ENCODE measurements at places on chromosomes 2 and 18.
A peak's percentile ranks its signal among the peaks of the same experiment; 100 is the strongest.

DNA sequence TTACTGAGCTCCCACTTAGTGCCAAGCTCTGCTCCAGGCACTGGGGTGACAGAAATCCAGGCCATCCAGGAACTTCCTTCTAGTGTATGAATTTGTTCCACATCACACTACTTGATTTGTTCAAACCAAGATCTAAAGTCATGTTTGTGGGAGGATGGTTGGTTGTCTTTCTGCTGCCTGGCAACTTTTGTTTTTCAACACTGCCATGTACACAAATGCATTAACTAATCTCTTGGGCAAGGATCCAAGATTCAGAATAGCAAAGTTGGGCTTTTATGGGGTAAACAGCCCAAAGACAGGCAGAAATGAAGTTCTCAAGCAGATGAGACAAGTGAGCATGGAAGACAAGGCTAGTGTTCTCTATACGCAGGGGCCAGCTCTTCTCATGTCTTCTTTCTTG lies 53.4 kb upstream of the PROKR1 start:
- no peak for DNase-seq

DNA sequence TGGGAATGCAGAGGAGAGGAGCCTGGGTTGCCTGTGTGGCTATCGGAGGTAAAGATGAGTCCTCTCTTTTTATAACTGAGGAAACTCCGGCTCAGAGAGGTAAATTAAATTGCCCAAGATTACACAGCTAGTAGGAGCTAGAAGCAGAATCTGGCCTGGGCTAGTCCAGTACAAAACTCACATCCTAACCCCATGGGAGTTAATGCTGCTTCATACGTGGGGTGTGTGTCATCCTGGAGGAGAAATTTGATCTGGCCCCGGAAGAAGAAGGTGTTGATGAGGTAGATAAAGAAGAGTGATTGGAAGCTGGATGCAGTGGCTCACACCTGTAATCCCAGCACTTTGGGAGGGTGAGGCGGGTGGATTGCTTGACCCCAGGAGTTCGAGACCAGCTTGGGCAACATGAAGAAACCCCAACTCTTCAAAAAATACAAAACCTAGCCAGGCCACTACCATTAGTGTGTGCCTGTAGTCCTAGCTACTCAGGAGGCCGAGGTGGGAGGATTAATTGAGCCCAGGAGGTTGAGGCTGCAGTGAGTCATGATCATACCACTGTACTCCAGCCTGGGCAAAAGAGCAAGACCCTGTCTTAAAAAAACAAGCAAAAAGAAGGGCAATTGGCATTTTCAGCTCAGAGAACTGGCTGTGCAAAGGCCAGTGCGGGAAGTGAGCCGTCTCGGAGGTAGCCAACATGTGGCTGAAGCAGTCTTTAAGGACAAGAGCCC lies 33.7 kb downstream of the CTIF start:
- DNase-seq: no peak

DNA sequence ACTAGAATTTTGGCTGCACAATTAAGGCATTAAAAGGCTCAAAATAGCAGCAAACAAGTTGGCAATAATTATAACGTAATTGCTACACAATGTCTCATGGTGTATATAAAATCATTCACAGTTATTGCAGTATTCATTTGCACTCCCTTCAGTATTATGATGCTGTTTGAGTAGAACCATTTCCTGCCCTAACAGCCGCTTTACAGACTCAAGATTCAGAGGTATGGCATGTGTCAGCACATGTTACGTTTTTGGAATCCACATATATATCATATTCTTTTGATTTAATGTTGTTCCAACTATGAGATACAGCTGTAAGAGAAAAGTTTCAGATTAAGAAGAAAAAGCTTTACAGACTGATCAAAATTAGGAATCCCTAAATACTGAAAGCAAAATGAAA lies 56.3 kb upstream of the NCKAP5 start:
- DNase-seq: no peak

DNA sequence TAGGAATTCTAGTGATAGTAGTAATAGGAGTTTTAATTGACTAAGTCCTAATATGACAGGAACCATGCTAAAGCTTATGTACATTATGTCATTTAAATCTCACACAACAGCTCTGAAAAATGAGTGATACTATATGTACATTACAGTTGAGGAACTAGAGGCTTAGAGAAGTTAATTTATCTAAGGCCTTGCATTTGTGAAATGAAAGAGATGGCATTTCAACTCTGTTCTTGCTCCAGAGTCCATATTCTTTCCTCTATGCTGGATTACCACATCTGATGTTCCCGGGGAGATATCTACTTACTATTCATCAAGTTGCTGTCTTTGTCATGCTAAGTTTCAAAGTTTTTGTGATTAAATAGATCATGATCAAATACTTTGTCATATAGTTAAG lies 5.7 kb downstream of the AGPS start:
- no peak for DNase-seq

GRCh38 chr2:24749069-24749691 lies 44.0 kb downstream of the PTRHD1 start:
- no peak for DNase-seq

- no peak for DNase-seq
Observed at GRCh38 chr2:237866101-237866621, 6.7 kb downstream of the RAMP1 start.

- DNase-seq: no peak
Observed at GRCh38 chr18:43870626-43871025, 593.3 kb upstream of the SYT4 start.

DNA sequence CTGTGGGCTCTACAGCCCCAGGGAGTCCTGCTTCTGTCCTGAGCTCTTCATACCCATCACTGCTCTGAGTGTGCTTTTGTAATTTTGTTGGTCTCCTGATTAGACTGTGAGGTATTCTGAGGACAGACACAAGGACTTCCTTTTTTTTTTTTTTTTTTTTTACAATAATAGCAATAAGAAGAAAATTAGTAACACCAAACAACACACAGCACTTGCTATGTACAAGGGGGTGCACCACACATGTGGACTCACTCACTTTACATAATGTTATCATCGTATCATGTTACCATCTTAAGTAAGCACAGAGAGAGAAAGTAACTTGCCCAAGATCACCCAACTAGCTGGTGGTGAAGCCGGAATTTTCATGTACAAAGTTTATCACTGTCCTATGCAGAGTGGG lies 34.6 kb downstream of the MBP start:
- DNase-seq: no peak

DNA sequence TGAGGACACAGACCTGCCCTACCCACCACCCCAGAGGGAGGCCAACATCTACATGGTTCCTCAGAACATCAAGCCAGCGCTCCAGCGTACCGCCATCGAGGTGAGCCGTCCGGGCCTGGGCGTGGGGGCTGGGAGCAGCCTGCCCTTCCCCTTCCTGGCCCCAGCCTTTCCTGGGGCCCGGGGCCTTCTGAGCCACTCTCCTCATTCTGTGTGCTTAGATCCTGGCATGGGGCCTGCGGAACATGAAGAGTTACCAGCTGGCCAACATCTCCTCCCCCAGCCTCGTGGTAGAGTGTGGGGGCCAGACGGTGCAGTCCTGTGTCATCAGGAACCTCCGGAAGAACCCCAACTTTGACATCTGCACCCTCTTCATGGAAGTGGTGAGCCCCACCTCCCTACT lies 157.9 kb downstream of the DYSF start:
- DNase-seq: no peak

- no peak for DNase-seq
Observed at GRCh38 chr2:229591611-229592010, 122.7 kb downstream of the DNER start.

GRCh38 chr2:95526360-95527341 lies 42.1 kb upstream of the TRIM43B start:
- DNase-seq: peak; percentile 24

DNA sequence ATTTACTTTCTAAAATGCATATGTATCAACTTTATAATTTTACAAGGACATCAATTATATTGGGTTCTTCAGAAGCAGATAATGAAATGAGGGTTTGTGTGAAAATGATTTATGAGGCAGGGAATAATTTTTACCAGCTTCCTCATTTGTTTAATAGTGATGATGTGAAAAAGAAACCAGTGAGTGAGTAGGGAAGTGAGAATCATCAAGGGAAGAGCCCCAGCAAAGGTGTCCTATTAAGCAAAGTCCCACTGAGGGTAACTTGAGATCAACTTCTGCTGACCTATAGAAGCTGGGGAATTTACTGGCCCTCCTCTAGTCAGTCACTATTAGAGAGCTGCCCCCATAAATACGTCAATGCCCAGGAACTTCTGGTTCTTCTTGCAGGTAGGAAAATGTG lies 266.8 kb upstream of the LYPD1 start:
- no peak for DNase-seq

GRCh38 chr18:79948719-79949411 lies 2.6 kb downstream of the SLC66A2 start:
- no peak for DNase-seq

- DNase-seq: no peak
Observed at GRCh38 chr2:25306777-25307368, 34.9 kb downstream of the DNMT3A start.

DNA sequence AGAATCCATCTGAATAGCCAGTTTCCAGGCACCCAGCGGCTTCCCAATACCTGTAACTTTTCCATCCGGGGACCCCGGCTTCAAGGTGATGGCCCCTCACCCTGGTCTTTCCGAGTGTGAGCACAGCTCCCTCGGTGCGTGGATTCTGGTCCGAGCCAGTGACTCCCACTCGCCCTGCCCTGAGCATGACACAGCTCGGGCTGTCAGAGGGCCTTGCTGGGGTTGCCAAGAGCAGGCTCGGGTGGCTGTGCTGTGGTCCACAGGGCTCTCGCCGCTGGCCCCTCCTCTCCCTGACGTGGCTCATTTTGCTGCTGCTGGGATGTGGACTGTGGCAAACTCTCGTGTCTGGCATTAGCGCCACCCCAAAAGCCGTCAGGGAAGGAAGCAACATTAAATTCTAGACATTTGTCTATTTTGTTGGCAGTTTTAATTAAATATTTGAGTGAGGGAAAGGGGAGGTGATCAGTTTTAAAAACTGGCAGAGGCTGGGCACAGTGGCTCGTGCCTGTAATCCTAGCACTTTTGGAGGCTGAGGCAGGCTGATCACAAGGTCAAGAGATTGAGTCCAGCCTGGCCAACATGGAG lies 5.6 kb upstream of the ESPNL start:
- no peak for DNase-seq

DNA sequence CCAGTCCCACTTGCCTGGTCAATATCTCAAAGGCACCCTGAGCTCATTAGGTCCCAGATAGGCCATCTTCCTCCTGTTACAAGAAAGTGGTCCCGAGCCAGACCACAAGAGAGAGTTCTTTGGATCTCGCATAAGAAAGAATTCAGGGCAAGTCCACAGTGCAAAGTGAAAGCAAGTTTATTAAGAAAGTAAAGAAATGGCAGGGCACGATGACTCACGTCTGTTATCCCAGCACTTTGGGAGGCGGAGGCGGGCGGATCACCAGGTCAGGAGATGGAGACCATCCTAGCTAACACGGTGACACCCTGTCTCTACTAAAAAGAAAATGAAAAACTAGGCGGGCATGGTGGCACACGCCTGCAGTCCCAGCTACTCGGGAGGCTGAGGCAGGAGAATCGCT lies 10.8 kb upstream of the SMAD7 start:
- no peak for DNase-seq

- no peak for DNase-seq
Observed at GRCh38 chr2:20135631-20136050, 84.2 kb upstream of the LAPTM4A start.

- no peak for DNase-seq
Observed at GRCh38 chr2:175976391-175977157, 25.5 kb downstream of the LNPK start.

- no peak for DNase-seq
Observed at GRCh38 chr2:234768608-234769196, 183.1 kb upstream of the SH3BP4 start.

DNA sequence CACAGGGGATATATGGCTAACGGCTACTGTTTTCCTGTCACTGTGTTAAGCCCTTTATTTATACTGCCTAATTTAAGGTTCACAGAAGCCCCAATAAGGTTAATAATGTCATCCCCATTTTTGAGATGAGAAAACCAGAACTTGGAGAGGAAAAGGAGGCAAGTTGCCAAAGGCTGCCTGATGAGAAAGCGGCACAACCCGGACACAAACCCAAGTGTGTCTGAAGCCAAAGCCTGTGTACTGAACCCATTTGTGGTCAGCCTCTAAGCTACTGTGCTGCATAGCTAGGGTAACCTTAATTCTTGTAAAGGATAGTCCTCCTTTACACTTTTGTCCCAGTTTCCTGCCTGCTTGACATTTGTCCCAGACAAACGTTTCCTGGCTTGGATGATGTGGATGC lies 954.7 kb upstream of the FANCL start:
- no peak for DNase-seq

GRCh38 chr2:163919717-163920116 lies 183.9 kb upstream of the FIGN start:
- no peak for DNase-seq

DNA sequence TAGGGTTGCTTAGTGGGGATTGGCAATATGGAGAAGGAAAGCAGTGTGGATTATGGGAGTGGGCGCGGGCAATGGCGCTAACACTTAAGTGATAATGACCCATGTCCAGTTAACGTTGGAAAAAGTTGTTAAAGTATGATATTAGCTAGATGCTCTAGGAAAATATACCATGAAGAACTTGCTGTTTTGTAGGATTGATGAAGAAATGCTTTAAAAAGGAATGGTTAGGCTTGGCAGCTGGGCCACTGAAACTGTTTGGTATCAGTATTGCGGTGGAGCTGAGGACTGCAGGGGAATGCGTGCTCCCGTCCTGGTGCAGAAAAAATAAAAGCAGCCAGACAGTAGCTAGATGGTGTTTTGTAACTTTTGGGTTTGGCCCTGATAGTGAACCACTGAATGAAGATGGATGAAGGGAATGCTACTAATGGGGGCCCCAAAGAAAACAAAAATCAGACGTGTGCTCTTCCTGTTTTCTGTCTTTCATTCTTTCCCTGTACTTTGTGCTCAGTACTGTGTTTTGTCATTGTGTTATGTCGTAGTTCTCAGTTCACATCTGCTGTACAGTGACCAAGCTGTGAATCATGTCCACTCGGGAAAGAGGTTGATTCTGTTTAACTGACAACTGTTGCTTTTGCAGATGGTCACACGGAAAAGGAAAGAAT lies 999 bp downstream of the INSIG2 start:
- no peak for DNase-seq

DNA sequence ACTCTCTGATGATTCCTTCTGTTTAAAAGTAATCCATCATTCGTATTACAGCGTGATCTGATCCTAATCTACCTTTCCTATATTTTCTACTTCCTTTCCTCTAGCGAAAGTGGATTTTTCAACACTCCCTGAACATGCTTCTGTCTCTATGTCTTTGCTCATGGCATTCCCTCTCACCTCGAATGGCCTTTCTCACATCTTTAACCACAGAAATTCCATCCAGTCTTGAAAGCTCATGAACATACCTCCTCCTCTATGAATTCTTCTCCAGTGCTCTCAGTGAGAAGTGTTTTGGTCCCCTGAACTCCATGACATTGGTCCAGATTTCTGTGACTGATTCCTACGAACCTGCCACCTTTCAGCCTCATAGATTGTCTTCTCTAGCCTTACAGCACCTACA lies 323.2 kb downstream of the RAD51AP2 start:
- no peak for DNase-seq

- no peak for DNase-seq
Observed at GRCh38 chr2:241886840-241887447, 17.4 kb downstream of the RTP5 start.

- no peak for DNase-seq
Observed at GRCh38 chr2:231357048-231357447, 38.5 kb upstream of the B3GNT7 start.
